ENCODE measurements at places on chromosomes 2 and 18. TPM values are rescaled to one million over a fixed set of nuclear protein-coding genes. Genes with fewer than 3 reads are reported as not detected.

PIEZO2 gene
- 17.0 TPM for total RNA-seq

TTC27 gene
- total RNA-seq: 22.8 TPM

PMAIP1 gene
- total RNA-seq: not detected

CTNNA2 gene
- 3.3 TPM for total RNA-seq

VIT gene
- 123 TPM for total RNA-seq

CLIP4 gene
- total RNA-seq: 89.2 TPM

GAREM2 gene
- total RNA-seq: 3.3 TPM

SCYGR4 gene
- total RNA-seq: not detected

LRRTM1 gene
- 1.5 TPM for total RNA-seq

- no peak for DNase-seq
Observed at GRCh38 chr2:37585295-37585908, 86.0 kb downstream of the CDC42EP3 start.

DNA sequence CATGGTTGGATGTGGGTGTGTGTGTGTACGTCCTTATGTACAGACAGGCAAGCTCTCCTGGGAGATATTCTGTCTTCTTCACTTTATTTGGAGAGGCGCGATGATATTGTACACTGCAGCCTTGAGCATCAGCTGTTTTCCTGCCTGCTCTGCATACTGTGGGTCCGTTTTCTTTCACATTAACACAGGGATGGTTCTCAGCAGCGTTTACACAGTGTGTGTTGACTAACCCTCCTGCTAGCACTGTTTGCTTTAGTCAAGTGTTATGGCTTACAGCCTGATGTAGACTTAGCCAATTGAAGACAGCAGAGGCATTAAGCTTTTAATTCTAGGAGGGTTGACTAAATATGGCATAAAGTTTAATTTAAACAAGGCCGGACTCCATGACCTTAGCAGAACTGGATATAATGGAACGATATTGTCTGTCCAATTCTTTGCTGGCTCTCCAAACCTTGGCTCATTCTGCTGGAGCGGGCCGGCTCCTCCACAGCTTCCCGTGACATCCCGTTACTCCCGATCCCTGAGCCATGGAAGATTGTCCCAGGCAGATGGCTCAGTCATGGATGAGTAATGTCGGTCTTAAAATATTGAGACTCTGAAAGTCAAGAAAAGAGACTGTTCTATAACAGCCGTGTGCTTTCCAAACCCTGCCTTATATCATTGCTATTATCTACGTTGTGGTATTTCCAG is 134.7 kb downstream of the TPGS2 start:
- DNase-seq: no peak

DNA sequence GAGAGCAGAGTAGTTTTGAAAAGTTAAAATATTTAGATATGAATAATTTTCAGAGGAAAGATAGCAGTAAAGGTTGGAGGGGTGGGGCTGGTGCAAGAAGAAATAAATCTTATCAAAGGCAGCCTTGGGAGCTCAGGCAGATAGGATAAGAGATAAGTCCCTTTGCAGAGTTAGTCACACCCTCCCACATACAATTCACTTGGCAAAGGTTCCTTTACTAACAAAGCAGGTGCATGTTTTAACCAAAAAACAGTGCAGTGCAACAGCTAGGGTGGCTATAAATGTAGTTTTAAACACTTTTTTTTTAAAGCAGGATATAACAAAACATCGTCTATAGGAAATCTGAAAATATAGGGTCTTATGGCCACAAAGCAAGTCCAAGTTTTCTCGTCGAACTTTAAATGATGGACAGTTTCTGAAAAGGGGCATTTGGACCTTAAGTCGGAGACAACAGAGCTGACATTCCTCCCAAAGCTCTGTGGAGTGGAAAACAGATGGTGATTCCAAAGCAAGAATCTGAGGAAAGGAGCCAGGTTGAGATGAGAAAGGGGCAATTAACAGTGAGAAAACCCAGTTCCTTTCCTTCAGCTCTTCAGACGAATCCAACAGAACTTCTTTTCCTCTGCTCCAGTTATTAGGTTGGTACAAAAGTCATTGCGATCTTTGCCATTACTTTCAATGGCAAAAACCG is 53.0 kb downstream of the EPHA4 start:
- DNase-seq: no peak

DNA sequence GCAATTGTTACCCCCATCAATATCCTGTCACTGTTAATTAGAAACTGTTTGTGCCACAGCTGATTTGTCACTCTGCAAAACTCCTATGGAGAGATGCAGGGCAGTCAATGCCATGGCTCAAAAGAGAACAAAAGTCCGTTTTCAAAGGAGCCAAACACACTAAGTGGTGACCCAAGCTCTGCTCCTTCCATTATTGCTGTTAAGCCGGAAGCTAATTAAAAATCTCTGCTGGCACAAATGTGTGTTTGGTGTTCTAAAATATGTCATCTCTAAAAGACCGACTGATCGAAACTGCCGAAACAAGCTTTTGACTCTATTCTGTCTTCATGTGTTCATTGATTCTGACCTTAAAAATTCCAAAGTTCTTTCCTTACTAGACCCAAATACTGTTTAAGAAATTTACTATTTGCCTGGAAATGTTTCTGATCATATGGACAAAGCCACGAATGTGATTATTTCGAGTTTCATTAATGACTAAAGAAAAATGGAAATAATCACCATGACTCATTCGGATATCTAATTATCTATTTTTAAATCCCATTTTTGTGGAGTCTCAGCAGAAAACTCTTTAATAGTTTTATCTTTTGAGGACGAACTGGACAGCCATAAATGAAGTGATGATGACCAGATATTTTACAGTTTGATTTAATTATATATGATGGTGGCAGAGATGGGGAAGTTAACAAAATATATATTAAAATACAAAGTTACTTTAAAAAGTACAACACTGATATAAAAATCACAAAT is 287.6 kb downstream of the SOCS6 start:
- no peak for DNase-seq

- no peak for DNase-seq
Observed at GRCh38 chr2:200578778-200579177, 7.0 kb upstream of the AOX1 start.

DNA sequence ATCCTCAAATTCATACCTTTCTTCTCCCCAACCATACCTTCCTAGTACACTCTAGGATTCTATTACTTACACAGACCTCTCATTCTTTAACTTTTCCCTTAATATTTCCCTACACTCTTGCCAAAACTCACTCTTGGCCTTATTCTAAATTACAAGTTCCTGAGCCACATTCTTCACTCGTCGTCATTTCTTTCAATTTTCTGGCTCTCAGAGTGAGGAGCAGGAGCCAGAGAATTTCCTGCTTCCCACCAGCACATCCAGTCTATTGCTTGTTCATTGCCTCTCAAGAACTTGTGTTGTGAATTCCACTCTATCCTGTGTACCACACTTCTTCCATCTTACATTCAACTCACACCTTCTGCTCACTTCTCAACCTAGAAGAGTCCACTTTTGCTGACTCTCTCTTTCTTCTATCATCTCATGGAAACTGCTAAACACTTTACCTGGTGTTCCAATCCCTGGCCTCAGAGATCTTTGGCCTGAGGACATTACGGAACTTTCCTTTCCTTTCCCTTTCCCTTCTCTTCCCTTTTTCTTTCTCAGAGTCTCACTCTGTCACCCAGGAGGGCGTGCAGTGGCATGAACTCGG is 171.6 kb downstream of the PLCL1 start:
- no peak for DNase-seq

GRCh38 chr2:72144632-72145288 is 2.9 kb downstream of the CYP26B1 start:
- DNase-seq: peak; percentile 59

- DNase-seq: no peak
Observed at GRCh38 chr2:19458427-19459003, 100.1 kb upstream of the OSR1 start.

GRCh38 chr2:195029804-195030654 is 627.0 kb upstream of the SLC39A10 start:
- no peak for DNase-seq

GRCh38 chr2:169073963-169074751 is 4.8 kb downstream of the DHRS9 start:
- no peak for DNase-seq

- DNase-seq: no peak
Observed at GRCh38 chr2:184923751-184924150, 325.4 kb downstream of the ZNF804A start.

- DNase-seq: no peak
Observed at GRCh38 chr2:161625996-161626395, 1.8 kb downstream of the SLC4A10 start.

DNA sequence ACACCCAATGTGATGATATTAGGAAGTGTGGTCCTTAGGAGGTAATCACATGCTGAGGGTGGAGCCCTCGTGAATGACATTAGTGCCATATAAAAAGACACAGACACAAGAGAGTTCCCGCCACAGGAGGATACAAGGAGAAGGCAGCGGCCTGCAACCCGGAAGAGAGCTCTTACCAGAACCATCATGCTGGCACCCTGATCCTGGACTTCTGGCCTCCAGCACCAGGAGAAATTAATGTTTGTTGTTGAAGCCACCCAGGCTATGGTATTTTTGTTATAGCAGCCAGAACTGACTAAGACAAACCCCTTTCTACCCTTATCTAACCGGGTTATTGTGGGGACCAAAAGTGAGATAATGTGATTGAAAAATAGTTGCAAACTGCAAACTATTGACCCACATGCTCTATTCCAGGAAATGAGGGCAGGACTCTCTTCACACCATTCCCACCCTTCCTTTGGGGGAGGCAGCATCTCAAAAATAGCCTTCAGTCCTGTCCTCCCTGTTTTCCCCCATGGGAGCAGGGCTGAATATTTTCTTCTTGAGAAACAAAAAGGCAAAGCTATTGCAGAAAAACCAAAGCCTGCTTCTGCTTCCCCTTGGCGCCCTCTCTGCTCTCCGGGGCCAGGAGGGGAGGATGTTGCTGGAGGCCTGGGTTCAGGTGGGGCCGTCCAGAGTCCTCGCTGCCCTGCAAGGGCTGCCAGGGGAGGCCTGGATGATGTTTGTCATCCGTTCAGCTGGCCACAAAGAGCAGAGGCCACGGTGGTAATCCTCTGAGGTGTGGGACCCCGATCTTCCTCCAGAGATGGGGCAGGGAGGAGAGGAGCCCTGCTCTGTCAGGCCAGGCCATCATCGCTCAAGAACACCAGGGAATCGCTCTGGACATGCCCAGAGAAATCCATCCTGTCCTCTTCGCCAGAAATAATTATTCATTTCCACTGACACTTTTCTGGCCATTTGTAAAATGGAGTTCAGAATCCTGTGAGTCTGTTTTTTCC is 73.8 kb upstream of the HAAO start:
- peak; percentile 48 for DNase-seq

DNA sequence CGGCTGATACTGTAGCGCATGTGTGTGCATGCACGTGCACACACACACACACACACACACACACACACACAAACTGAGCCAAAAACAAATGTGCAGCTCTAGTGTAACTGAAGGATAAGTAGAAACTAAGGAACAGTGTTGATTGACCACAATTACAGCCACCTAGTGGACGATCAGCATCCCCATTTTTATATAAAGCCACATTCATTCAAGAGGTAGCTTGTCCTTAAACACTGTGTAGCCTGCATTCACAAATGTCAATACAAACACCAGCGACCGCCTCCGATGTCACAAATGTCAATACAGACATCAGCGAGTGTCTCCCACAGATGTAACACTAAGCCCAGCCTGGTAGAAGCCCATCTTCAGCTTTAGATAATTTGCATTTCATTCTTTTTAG is 167.4 kb downstream of the PTGR3 start:
- no peak for DNase-seq

- DNase-seq: peak; percentile 17
Observed at GRCh38 chr2:68251855-68252399, 405 bp downstream of the PPP3R1 start.

GRCh38 chr2:239822146-239822831 is 202.9 kb downstream of the NDUFA10 start:
- DNase-seq: no peak

GRCh38 chr2:16644221-16644925 is 21.3 kb downstream of the CYRIA start:
- DNase-seq: no peak

- DNase-seq: no peak
Observed at GRCh38 chr18:54169431-54170403, 54.8 kb downstream of the MBD2 start.

GRCh38 chr2:64615844-64616536 is 37.7 kb downstream of the SERTAD2 start:
- DNase-seq: no peak
